Activated CD8-positive, alpha-beta memory T cell treated with anti-CD3 and anti-CD28 coated beads, Interleukin-2, amount 10 ng/mL, durations not matched to agents 7 days and 5 days (primary cell): ENCODE measurements at places on chromosomes 7 and 10. TPM values are rescaled to one million over a fixed set of nuclear protein-coding genes. Genes with fewer than 3 reads are reported as not detected.

The ZNF248 gene
- 7.4 TPM for total RNA-seq

DNA sequence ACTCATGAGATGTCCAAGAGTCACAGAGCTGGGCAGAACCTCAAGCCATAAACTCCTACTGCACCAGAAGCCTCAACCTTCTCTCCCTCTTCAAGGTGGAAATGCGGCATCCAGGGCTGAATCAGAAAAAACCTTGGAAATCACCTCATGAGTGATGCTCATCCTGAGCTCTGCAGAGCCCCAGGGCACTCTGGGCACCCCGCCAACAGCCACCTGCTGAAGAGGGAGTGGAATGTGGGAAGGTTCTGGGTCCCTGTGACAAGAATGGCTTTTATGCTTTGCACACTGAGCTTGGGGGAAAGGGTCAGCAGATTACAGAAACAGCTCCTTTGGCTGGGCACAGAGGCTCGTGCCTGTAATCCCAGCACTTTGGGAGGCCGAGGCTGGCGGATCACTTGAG, 18.8 kb downstream of the NUDT1 start:
- H3K36me3 ChIP-seq = peaks cover 3% of the 10 kb centered on the region
- DNase-seq = no peak
- no peak overlapping the region for H3K27ac ChIP-seq
- peaks cover 17% of the 10 kb centered on the region for H3K4me1 ChIP-seq
- peaks cover 4% of the 10 kb centered on the region for H3K27me3 ChIP-seq
- no peak overlapping the region for H3K4me3 ChIP-seq

The CFAP70 gene
- 0.38 TPM for total RNA-seq

The BTBD16 gene
- not detected for total RNA-seq

The CALCR gene
- not detected for total RNA-seq
